HAP-1 (cell line): ENCODE measurements at places on chromosomes 7 and 10.

DNA sequence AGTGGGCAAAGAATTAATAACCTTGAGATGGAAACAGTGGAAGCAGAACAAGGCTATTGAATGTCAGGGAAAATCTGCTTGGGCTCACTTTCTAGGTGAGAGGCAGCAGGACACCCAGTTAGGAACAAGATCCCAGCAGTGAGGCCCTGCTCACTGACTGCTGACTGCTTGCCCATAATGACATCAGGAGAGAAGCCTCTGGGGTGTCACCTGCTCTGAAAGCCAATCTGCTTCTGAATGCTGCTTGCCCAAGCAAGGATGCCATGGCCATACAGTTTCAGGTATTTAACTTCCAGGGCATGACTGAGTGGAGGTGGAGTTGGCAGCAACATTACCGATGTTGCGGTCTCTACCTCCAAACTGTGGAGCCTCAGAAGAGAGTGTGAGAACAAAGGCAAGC lies 11.7 kb upstream of the WAPL start:
- no peak for DNase-seq

GRCh38 chr7:55144333-55145317 lies 125.8 kb downstream of the EGFR start:
- DNase-seq: no peak

DNA sequence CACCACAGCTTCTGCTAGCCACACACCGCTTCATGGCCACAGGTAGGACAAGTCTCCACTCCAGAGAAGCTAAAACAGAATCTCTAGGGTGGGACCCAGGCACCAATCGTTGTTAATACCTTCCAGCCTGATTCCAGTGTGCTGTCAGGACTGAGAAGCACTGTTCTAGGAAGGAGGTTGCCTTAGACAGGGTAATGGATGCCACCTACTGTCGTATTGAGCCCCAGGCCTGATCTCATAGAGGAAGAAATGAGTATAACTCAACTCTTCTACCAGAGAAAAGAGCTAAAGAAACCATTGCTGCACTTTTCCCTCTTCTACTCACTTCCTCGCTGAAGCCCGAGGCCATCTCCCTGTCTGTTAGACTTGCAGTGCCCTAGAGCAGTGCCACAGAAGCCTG lies 31.8 kb downstream of the CNNM1 start:
- DNase-seq: no peak

GRCh38 chr10:2948127-2948854 lies 119.1 kb upstream of the PFKP start:
- no peak for DNase-seq

DNA sequence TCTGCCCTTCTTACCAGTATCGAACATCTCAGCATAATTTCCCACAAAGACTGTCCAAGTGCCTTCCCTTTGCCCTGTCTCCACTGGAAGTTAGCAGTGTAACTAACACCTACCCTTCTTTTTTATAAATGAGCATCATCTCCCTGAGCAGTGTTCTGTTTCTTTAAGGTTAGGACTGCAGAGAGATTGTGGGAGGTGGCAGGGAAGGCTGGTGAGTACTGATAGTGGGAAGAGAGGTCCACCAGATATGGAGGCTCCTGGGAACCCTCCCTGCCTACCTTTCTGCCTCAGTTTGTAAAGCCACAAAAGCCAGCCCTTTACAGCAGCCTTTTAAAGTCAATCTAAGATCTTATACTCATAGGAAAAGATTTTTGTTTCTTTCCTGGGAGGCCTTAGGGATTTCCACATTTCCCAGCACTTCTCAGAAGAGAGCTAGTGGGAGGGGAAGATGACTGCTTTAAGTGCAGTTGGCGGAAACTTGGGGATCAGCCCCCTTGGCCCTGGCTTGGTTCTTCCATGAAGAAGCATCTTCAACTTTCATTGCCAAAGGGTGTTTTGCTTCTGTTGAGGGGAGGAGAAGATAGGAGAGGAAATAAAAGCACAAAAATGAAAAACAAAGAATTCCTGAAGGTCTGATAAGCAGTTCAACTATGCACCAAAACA lies 36.6 kb upstream of the CALD1 start:
- DNase-seq: no peak

DNA sequence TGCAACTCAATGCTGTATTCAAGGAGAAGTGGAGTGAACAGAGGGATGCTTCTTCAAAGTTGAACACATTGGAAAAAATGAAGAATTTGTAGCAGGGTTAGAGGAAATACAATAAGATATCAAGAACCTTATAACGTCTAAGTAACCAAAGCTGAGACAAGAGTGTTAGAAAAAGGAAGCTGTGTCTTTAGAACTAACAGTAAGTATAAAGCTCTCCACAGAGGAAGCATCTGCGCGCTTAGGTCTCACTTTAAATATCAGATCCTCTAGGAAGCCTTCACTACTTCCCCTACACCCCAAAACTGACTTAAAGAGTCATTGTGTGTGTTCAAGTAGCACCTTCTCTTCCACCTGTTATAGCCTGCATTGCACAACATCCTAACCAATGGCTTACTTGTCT lies 43.0 kb downstream of the CH25H start:
- DNase-seq: no peak

GRCh38 chr10:52308251-52309031 lies 5.6 kb upstream of the DKK1 start:
- peak; percentile 76 for DNase-seq

DNA sequence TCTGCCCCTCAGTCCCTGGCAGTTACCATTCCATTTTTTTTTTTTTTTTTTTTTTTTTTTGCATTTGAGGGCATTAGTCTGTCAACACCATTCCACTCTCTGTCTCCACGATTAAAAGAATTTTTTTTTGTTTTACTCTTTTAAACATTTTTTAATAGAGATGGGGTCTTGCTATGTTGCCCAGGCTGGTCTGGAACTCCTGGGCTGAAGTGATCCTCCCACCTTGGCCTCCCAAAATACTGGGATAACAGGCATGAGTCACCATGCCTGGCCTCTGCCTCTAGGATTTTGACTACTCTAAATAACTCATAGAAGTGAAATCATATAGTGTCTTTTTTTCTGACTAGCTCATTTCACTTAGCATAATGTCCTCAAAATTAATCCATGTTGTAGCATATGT lies 16.5 kb upstream of the CLDN3 start:
- DNase-seq: no peak

GRCh38 chr7:23333671-23334246 lies 34.6 kb downstream of the MALSU1 start:
- DNase-seq: no peak

DNA sequence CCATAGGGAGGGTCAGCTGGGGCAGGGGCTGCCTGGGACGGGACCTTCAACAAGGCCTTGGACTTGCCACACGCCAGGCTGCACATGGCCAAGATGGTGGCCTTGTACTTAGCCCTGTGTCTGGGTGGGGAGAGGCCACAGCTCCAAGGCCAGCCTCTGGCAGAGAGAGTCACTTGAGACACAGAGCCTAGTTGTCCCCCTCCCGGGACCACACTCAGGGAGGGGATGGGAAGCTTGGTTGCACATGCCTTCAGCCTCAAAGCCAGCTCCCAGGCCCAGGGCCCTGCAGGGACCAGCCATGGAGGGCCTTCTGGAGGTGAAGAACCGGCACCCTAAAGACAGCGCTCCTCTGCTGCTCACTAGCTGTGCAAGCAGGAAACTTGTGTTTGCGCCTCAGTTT lies 16.7 kb downstream of the MMRN2 start:
- DNase-seq: no peak

GRCh38 chr7:30244340-30244739 lies 40.1 kb upstream of the ZNRF2 start:
- DNase-seq: no peak

DNA sequence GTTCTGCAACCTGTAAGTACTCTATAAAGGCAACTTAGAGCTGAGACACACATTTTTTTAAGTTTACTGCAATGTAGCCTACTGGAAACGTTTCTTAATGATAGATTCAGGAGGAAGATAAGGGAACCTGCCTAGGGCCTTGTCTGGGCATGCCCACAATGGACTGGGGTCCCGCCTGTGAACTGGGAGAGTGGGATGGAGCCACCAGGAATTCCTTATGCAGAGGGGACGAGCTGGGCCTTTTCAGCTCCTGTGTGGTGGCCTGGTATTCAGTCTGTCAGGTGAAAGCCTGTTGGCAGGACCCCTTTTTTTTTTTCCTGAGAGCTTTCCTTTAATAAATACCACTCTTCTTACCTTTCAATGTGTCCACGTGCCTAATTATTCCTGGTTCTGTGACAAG lies 384.4 kb upstream of the ZWINT start:
- no peak for DNase-seq

GRCh38 chr10:24306507-24306875 lies 97.6 kb downstream of the KIAA1217 start:
- DNase-seq: no peak

- DNase-seq: no peak
Observed at GRCh38 chr7:15862781-15863165, 176.3 kb upstream of the MEOX2 start.

DNA sequence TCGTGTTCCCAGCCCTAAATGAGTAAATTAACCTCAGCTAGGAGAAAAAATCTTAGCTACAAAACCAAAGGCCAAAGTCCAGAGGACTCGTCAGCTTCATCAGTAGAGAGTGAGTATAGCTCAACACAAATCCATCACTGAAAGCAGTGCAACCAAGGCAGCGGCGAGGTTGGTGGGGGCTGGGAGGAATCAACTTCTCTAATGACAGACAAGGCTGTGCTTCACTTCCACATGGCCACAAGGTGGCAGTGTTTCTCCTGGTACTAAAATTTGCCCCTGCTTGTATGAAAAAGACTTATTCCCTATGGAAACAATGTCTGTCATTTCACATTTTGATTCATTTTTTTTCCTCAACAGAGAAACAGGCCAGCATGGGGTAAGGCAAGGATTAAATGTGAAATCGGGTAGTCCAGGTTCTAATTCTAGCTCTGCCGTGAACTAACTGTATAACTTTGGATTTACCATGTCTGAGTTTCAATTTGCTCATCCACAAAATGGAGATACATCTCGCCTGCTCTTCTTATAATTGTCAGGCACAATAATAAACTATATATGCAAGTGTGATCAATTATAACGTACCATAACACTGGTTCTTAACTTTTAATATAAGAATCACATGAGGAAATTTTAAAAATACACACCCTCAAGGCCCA lies 39.3 kb downstream of the FAS start:
- DNase-seq: peak; percentile 79

DNA sequence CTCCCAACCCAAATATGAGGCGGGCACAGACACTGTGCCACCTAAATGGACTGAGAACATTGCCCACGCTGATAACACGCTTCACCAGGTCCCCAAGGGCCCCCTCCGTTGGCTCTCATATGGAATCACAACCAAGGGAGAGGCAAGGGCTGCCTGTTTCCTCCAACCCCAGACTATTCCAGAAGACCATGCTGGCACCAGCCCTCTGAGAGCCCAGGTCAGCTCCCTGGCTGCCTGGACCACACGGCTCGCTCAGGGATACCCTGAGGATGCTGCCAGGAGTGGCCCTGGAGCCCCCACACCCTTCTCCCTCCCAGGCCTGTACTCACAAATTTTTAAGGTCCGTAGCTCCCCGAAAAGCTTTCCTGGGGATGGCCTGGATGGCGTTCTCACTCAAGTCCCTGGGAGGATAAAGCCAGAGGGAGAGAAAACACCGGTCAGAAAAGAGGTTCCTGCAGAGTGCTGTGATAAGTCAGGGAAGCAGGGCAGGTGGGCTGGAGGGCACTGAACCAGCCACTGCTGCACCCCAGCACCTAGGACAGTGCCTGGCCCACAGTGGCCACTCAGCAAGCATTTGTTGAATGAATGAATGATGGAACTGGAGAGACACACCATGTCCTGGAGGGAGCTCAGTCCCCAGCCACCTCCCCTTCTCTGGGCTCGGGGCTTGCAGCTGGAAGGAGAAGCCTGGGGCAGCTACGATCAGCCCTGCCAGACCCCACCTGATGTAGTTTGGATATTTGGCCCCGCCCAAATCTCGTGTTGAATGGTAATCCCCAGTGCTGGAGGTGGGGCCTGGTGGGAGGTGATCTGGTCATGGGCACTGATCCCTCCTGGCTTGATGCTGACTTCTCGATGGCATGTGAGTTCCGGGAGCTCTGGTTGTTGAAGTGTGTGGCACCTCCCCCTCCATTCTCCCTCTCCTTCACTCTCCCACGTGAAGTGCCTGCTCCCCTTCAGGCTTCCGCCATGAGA lies 119.8 kb downstream of the SLIT1 start:
- no peak for DNase-seq
